ENCODE measurements at places on chromosomes 13 and 19.

DNA sequence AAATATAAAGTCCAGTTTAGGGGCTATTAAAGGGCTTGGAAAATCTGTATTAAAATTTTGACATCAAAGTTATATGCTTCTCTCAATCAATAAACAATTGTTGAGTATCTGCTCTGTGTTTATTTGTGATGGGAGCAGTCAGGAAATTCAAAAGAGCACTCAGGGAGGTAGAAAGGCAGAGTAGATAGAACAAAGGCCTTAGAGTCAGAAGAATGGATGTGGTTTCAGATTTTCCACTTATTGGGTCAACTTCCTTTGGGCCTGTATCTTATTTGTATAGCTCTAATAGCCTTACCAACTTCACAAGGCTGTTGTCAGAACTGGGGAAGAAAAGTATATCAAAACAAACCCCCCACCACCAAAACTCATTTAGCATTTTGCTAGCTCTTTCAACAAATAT is 302.6 kb downstream of the SPRY2 start:
- no peak for DNase-seq

DNA sequence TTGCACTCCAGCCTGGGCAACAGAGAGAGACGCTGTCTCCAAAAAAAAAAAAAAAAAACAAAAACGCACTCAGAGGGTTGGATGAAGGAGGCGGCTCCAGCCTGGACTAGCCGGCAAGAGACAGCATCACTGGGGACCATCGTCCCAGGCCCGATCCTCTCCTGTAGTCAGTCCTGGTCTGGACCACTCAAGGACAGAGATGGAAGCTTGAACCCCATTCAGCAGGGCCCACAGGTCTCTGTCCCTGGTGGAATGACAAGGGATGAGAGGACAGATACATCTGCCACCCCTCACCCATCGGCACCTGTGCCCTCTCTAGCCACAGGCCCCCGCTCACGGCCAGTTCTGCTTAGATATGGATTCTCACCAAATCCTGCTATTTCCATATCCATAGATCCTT is 14.0 kb downstream of the ADGRE5 start:
- no peak for DNase-seq

DNA sequence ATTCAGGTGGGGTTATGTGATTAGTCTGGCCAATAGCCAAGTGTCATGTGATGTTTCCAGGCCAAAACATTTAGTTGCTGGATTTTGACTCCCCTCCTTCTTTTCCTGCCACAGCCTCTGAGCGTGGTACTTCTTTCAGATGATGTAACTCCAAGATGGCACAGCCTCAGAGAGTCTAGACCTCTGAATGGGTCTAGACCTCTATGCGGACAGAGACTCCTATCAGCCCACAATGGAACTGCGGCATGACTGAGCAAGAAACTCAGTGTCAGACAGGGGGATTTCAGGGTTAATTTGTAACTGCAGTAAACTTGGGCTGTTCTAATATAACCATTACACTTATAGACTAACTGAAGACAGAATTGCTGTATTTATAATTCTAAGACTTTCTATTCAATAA is 42.6 kb upstream of the ZDHHC20 start:
- DNase-seq: no peak

GRCh38 chr13:110215606-110216005 is 91.4 kb downstream of the COL4A1 start:
- no peak for DNase-seq

- DNase-seq: no peak
These were observed 190.6 kb upstream of the NBEA start for GRCh38 chr13:34751492-34751891.

DNA sequence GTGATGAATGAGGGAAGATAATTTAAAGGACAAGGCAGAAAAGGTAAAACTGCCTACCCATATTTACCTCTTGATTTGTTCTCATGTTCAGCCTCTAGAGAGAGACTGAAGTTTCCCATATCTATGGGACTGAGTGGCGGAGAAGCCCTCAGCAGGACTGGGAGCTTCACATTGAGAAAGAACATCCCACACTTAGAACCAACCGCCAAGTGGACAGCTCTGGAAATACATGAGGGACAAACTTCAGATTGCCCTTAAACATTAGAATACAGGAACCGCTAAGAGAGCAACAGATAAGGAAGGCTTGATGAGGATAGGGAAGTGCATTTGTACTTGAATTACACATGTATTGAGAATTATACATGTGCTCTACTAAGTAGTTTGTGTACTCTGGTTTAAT is 316.0 kb upstream of the MIR17HG start:
- DNase-seq: no peak

GRCh38 chr13:44040070-44040817 is 160.5 kb downstream of the LACC1 start:
- DNase-seq: no peak

DNA sequence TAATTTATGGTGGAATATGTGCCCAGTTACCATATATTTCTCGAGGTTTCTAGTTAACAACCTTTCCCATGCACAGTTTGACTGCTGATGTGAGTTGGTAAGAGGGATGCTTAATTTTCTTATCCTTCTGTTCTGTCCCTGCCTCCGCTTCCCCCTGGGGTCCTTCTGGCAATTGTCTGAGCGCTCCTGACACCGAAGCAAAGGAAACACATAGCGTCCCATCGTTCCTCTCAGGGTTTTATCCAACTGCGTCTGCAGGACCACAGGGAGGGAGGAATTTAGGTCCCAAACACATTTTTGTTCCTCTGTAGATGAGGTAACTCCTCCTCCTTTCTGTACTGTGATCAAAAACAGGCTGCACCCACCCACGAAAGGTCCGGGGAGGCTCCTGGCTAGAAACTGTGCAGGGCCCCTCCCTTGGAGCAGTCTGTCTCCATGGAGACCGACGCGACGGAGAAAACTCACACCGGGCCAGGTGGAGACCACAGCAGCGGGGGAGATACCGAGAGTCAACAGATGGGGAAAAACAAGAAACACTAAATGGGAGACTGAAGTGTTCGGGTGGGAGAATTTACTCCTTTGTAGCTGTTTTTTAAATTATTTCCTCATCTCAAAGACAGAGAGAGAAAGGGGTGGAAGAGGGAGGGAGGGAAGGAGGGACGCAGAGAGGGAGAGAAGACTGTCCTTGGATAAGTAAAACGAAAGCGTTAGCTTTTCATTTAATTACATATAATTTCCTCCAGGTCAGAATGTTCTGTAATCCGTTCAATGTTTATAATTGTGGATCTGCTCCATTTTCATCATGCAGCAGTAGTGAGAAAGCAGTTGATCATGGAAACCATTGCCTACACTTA is 191.8 kb upstream of the NBEA start:
- no peak for DNase-seq

DNA sequence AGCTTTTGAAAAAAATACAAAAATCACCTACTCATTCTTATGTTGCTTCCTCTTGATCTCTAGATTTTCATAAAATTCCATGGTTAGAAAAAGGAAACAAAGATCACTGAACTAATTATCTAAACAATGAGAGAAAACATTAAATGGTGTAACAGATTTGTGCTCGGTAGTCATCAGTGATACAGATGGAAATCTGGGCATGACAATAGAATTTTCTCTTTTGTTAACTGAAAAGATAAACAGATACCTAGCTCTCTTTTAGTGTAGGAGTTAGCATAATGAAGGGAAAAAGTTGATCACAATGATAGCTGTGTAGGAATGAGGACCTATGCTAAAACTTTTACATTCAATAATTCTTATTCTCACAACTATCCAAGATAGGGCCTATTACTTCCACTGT is 103.7 kb downstream of the TBC1D4 start:
- DNase-seq: no peak

DNA sequence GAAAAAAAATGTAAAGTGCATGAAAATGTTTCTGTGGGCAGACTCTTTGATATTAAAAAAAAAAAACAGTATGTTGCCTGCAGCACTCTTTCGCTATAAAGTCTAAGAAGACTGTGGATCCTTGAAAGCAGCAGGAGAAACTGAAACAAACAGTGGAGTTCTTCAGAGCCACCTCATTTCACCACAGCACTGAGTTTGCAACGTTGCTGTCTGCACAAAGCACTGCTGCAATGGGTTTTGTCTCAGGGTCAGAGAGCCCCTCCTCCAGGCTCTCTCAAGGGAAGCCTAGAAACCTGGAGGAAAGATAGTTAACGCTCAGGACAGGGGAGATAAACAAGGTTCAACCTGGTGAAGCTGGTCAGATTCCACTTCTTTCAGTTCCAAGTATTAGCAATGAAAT is 248.7 kb downstream of the EFNB2 start:
- DNase-seq: no peak

- no peak for DNase-seq
These were observed 8.3 kb downstream of the TMEM143 start for GRCh38 chr19:48355365-48355954.

GRCh38 chr19:35291916-35292315 is at the start of gene MAG:
Gene MAG (plus strand): TSS chr19:35292161. CDS start chr19:35295409, 3,248 bp downstream.
- no peak for DNase-seq

DNA sequence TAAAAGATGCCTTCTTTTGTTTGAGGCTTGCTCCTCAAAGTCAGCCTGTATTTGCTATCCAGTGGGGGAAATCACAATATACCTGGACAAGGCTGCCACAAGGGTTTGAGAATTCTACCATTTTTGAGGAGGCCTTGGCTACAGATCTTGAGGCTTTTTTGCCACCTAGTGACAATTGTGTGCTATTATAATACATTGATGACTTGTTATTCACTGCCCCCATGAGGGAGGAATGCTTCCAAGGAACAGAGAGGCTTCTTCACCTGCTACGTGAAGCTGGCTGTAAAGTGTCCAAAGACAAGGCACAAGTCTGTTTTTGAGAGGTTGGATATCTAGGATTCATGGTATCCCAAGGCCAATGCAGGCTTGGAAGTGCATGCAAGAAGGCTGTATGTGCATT is 72.5 kb downstream of the ZNF708 start:
- DNase-seq: no peak

DNA sequence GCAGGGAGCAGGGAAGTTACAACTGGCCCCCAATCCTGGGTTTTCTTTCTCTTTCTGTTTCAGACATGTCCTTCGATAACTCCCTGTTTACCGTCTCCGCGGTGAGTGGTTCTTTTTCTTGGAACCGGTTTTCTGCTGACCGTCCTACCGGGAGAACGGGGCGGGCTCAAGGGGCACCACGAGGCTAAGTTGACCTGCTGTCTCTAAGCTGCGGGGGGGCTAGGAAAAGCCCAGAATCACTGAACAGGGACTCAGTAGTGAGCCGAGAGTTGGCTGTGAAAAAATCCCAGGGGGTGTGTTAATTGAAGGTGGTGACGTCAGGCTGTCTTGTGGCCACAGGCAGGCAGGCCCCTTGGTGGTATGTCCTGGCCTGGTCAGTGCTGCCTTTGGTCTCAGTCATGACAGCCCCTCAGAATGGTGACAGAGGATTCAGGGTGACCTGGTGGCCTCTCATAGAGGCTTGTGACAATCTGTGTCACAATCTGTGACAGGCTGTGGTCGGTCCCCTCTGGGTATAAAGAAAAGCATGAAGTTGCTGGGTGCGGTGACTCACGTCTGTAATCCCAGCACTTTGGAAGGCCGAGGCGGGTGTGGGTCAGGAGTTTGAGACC is 8.1 kb upstream of the CARM1 start:
- DNase-seq: no peak

GRCh38 chr19:58518256-58519086 is 1.1 kb downstream of the ZBTB45 start:
- no peak for DNase-seq

GRCh38 chr13:80400865-80401426 is 60.0 kb upstream of the SPRY2 start:
- DNase-seq: no peak

DNA sequence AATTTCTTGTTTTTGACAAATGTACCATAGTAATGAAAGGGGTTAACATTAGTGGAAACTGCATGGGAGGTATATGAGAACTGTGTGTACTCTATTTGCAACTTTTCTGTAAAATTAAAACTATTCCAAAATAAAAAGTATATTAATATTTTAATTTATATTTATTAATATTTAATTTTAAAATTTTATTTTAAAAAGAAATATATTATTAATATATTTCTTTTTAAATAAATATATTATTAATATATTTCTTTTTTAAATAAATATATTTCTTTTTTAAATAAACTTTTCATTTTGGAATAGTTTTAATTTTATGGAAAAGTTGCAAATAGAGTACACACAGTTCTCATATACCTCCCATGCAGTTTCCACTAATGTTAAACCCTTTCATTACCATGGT is 101.1 kb upstream of the SLC7A1 start:
- DNase-seq: no peak

DNA sequence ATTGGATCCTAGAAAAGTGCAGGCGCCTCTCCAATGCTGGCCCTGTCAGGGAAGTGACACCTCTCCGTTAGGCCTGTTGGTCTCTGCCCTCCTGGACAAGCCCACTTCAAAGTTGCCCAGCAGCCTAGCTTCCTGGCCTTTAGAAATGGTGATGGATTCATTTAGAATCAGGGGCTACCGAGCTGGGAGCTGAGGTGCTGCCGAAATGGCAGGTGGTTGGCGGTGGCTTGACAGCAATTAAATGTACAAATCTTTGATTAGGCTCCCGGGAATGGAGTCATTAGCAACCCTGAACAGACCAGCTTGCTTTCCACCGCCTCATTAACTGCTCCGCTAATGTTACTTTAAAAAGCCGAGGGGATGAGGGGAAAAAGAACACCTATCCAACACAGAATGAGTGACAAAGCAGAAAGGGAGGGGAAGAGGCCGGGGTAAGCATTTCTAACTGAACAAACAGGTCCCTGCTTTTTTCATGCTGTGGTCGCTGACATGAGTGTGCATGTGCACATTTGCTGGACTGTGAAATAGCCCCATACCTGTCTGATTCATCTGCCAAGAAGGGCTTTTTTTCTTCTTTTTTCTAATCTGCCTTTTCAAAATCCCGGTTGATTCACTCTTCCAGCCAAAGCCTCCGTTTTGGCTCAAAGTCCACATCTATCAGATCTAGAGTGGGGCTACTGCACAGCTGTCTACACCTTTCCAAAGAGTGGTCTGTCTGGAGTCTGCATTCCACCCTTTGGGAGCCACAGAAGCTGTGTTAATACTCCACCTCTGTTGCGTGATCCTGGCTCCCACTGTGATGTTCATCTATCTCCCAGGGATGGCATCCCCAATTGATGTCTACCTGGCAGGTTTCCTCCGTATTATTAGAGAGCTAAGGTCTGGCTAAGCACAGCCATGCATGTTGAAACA is 431.9 kb downstream of the COG6 start:
- no peak for DNase-seq

DNA sequence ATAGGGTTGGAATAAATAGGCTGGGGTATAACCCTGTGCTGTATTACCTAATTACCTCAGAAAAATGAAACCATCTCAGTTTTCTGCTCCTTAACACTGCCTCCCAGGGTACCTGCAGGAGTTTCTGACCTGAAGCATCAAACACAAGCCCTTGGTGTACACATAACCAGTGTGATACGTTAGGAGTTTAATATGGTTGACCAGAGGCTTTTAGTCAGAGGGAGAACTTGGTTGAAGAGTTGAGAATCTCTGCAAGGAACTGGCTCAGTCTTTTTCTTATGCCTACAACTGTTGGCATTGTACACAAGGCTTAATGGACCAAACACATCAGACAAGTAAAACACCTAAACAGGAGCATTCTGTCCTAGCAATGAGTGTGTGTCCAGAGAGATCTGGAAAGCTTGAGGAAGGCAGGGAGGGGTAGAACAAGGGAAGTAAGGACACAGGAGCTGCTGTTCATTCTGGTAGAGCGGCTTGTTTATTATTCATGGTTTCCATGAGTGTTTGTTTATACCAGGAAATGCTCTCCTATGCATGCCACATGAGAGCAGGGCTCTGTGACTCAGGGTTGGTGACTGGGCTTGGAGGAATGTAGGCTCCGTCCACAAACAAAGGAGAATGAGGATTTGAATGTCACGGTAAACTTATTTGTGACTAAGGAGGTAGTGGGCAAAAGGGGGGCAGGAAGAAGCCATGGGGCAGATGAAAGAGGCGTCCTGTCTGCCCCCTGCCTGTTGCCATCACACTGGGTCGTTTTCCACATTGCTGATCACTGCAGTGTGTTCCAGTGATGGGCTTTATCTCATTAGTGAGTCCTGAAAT is 11.9 kb upstream of the SPATA13 start:
- no peak for DNase-seq
